Stimulated activated CD4-positive, alpha-beta T cell treated with anti-CD3 and anti-CD28 coated beads, Interleukin-15, amount 100 ng/mL, for 24 hours (primary cell): ENCODE measurements at places on chromosomes 5 and 9.

GRCh38 chr5:102529031-102529430 is 30.2 kb upstream of the SLCO6A1 start:
- DNase-seq = no peak

- no peak for DNase-seq
Measured at GRCh38 chr5:52853650-52854049, 65.9 kb downstream of the ITGA1 start.

DNA sequence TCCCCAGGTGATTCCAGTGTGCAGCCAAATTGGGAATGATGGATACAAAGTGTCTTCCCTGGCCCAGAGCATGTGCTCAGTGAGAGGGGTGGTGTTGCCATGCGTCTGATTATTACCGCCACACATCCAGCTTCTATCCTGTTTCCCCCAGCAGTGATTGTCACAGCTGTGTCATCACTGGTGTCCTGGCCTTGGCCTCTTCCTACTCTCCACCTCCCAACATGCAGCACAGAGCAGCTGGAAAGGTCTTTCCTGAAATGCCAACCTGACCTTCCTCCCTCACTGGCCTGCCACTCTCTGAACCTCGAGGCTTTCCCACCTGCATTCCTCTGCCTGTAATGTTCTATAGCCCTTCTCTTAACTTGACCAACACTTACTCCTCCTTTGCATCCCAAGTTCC is 60.0 kb downstream of the TMOD1 start:
- no peak for DNase-seq

DNA sequence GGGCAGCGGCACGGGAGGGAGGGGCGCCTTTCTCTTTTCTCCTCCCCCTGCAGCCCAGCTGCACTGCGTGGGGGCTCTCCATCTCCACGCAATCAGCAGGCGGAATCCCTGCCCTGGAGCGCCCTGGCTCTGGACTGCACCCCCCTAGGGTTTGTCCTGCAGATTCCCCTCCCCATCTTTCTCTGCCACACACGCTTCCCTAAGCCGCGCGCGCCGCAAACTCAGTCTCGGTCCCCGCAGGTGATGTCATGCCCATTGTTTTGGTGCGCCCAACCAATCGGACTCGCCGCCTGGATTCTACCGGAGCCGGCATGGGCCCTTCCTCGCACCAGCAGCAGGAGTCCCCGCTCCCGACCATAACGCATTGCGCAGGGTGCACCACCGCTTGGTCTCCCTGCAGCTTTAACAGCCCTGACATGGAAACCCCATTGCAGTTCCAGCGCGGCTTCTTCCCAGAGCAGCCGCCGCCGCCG is at the start of gene KCNN2:
KCNN2 (plus strand) TSS at position 347 of the 473 bp plus-strand sequence; CDS start at position 417, 70 bp downstream.
- DNase-seq = peak; percentile 12

DNA sequence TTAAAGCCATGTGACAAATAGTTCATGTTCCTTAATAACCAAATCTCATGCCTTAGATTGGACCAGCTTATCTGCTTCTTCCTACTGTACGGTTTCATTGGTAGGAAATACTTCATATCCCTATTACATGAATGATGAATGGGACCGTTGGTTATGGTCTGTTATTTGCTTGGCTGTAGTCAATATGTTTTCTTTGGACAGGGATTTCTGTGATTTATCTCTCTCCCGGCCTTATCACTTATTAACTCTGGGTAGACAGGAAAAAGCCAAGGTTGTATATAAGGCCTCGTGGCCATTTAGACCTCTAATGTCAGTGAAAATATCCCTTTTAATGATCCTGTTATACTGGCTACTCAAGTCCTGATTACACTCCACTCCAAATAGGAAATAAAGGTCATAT is 330.6 kb downstream of the EBF1 start:
- DNase-seq = no peak

- no peak for DNase-seq
Measured at GRCh38 chr5:103458497-103459040, 104.0 kb downstream of the NUDT12 start.

- no peak for DNase-seq
Measured at GRCh38 chr5:6786786-6787495, 73.7 kb downstream of the TENT4A start.

GRCh38 chr5:36790847-36791246 is 85.7 kb upstream of the NIPBL start:
- no peak for DNase-seq

- DNase-seq = no peak
Measured at GRCh38 chr5:126757713-126758357, 19.1 kb upstream of the LMNB1 start.
